ENCODE measurements at places on chromosomes 1 and 21.

DNA sequence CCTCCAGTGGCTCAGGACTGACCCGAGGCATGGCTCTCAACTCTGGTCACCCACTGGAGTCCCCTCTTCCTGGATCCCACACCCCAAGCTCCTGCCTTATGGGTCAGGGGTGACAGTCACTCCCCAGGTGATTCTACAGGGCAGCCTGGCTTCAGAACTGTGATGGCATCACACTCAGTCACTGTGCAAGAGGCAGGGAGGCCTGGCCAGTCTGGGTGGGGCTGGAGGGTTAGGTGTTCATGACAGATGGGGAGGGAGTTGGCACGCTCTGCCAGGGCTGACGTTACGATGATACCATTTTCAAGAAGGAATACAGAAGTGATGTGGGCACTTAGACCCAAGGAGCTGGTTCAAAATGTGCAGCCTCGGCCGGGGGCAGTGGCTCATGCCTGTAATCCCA lies 25.2 kb upstream of the ABCG1 start:
- no peak for DNase-seq

GRCh38 chr1:50447961-50448360 lies 24.7 kb upstream of the DMRTA2 start:
- no peak for DNase-seq

DNA sequence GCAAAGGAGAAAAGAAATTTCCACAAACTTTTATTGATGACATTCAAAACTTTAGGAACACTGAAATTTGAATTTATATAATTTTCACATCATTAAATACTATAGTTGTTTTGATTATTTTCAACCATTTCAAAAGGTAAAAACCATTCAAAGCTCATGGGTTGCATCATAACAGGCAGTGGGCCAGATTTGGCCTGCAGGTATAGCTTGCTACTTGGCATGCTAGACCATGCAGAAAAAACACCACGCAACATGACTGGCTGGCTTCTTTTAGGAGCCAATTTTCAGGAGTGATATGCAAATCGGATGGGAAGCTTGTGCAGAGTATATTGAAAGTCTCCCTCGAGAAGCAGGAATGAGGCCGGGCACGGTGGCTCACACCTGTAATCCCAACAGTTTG lies 144.8 kb downstream of the GLUL start:
- no peak for DNase-seq

GRCh38 chr1:77279929-77280328 lies 1.9 kb upstream of the AK5 start:
- DNase-seq = no peak

Measured in HT1080 (cell line).